Right ventricle myocardium inferior (tissue), 1 donor: ENCODE measurements at places on chromosomes 11 and 22. TPM values are rescaled to one million over a fixed set of nuclear protein-coding genes. Genes with fewer than 3 reads are reported as not detected.

Gene SULT4A1
- 0.14 TPM for total RNA-seq

Gene OR10A2
- total RNA-seq = not detected

Gene HTR3A
- total RNA-seq = not detected

Gene SELENOO
- 15.5 TPM for total RNA-seq

Gene TMPRSS13
- not detected for total RNA-seq

Gene OR5A1
- not detected for total RNA-seq

Gene TRPM5
- not detected for total RNA-seq

Gene CDON
- 18.6 TPM for total RNA-seq

Gene MYOD1
- total RNA-seq = 0.27 TPM

Gene TRIM6
- total RNA-seq = 0.84 TPM

GRCh38 chr11:72216638-72217037 is at the start of gene FOLR2:
TSS of gene FOLR2 (plus strand) at chr11:72216794. CDS start at chr11:72218585, 1,791 bp downstream.
- DNase-seq = peak; percentile 30

DNA sequence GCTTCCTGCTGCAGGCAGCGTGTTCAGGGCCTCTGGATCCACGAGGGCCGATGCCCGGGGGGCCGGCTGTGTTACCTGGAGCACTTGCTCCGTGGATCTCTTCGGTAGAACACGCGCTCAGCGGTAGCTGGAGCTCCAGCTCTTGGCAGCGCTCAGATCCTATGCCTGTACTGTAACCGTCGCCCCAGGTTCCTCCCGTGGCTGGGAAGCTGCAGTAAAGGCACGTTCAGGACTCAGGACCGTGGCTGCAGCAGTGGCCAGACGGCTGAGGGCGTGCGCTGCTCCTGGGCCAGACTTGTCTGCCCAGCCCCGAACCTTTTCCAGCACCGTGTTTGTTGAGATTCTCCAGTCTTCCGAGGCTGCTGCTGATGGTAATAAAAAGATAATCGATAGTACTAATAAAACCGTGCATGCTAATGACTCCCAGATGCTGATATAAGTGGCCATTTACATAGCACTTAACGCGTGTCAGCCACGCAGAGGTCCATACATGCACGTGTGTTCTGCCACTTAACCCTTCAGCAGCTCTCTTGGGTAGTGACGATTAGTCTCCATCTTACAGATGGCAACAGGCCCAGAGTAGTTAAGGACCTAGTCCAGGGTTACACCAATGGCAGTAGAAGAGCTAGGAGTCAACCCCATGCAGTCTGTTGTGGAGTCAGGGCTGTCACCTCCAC is 1.4 kb downstream of the MOV10L1 start:
- no peak for DNase-seq

GRCh38 chr22:27434898-27435297 is 366.7 kb downstream of the MN1 start:
- no peak for DNase-seq

- peak; percentile 62 for DNase-seq
Observed at GRCh38 chr22:49212466-49212865, 615.2 kb downstream of the BRD1 start.

- DNase-seq = no peak
Observed at GRCh38 chr22:38973289-38974169, 8.6 kb upstream of the APOBEC3B start.

- no peak for DNase-seq
Observed at GRCh38 chr22:22520667-22521602, 865 bp upstream of the ZNF280A start.

- no peak for DNase-seq
Observed at GRCh38 chr22:44407987-44408828, 89.8 kb downstream of the RTL6 start.

DNA sequence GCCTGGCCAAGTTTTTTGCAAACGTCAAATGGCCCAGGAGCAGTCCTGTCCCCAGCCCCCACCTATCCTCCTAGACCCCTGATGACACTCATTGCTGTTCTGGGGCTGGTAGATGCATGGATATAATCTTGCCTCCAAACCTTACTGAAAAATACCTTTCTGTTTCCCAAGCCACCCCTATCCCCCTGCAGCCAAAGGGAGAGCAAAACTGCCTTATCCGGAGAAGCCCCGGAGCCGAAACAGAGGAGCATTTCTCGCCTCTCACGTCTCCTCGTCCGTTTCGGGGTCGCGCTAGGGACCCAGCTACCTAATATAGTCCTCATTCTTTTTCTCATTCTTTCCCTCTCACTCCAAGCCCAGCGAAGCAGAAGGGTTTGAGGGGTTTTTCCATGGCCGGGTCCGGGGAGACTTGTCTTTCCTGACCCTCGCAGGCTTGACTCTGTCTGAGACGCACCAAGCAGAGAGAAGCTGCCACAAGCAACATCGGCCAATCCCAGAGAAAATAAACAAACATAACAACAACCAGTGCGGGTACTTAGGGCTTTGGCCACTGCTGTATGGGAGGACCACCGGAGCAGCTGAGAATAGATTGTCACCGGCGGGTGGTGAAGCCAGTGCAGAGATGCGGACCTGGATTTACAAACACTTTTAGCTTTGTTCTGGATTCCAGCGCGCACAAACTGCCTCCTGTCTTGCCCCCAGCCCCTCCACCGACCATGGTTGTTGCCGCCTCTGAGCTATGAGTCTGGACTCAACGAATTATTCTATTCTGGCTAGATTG is 1.6 kb downstream of the BSX start:
- DNase-seq = no peak

- no peak for DNase-seq
Observed at GRCh38 chr11:111528557-111528956, 12.0 kb upstream of the LAYN start.

GRCh38 chr11:111774955-111775710 is 8.9 kb upstream of the PPP2R1B start:
- DNase-seq = no peak

DNA sequence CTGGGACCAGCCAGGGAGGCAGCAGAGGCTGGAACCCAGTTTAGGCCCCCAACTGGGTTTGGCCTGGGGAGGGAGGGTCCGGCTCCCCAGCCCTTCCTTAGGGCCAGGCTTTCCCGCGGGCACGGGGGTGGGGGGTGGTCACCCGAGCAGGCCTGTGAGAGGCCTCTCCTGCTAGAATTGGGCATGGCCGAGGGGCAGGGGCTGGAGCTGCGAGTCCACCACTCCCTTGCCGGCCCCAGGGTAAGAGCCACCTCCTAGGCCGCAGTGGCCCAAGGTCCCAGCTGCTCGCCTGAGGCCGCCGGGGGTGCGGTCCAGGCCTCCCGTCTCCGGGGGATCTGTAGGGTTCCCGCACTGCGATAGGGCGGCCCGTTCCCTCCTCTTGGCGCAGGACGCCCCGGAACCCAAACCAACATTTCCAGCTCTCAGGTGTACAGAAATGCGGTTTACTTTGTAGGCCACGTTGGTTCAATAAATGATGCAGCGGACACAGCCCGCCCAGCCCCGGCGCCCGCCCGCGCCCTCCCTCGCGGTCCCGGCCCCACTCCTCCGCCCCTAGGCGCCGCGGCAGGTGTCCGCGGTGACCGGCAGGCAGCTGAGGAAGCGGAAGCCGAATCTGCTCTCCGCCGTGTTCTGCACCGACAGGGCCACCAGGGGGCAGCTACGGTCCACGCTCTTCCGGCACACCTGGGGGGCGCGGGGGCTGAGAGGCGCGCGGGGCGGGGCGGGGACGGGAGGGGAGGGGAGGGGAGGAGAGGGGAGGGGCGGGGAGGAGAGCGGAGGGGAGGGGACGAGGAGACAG is 5.9 kb downstream of the LMNTD2 start:
- DNase-seq = no peak

GRCh38 chr11:128338811-128339210 is 248.5 kb downstream of the ETS1 start:
- no peak for DNase-seq

GRCh38 chr11:118142081-118142480 is 10.5 kb downstream of the SCN4B start:
- no peak for DNase-seq

GRCh38 chr11:116249561-116249960 is 523.2 kb downstream of the BUD13 start:
- no peak for DNase-seq

DNA sequence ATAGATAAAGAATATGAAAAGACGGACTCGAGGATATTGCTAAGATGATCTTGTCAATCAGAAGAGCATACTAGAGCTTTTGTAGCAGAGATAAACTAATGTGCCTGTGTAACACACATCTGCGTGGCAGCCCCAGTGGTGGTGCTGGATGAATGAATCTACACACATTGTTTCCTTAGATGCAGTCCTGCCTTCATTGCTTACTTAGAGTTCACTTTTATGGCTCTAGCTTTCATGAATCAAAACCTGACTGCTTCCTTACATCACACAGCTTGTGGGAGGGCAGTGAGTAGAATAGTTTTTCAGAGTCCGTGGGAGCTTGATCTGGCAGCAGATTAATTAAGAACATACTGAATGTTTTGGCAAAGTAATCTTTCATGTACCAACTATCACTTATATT is 83.7 kb downstream of the EXT2 start:
- DNase-seq = no peak

- no peak for DNase-seq
Observed at GRCh38 chr11:95241681-95242081, 10.7 kb upstream of the SESN3 start.

DNA sequence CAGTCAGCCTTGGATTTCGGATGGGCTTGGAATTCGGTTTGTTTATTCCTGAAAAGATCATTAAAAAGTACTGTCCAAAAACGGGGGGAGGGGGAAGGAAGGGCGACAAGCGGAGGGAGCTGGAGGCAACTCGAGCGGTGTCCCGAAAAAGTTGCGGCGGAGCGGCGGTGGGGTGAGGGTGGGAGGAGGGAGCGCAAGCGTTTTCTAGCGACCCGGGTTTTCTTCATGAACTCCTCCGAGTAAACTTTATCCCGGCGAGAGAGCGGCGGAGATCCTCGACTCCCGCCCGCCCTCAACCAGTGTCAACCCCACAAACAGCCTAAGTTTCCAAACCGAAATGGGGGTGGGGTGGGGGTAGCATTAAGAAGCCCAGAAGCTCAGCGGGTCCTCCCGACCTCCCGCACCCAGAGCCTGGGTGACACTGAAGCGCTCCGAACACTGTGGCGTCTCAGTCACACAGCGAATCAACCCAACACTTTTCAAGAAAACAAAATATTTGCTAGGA is 133.0 kb upstream of the C11orf58 start:
- DNase-seq = peak; percentile 64

- no peak for DNase-seq
Observed at GRCh38 chr11:128867277-128867676, at the start of gene KCNJ1. TSS of gene KCNJ1 (minus strand) at chr11:128867296. CDS start at chr11:128840243, 27,053 bp downstream.

DNA sequence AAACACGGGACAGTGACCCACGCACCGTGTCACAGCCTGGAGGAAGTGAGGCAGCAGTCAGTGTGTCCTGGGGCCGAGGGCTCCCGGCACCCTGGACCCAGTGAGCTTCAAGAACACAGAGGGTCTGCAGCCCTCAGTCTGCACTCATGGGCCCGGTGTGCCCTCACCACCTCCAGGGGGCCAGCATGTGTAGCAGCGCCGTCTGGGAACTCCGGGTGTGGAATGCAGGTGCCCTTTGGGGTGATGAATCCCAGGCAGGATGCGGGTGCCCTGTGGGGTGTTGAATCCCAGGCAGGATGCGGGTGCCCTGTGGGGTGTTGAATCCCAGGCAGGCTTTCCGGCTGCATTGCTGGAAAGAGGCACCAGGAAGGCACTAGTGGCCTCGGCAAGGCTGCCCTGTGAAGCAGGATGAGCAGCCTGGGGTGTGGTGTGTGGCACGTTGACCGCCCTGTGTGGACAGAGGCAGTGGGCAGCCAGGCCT is 1399.9 kb downstream of the BRD1 start:
- no peak for DNase-seq

- peak; percentile 65 for DNase-seq
Observed at GRCh38 chr11:76225122-76225611, 18.9 kb upstream of the WNT11 start.

- no peak for DNase-seq
Observed at GRCh38 chr22:36986242-36986821, 32.9 kb downstream of the TST start.

GRCh38 chr22:36565686-36566085 is 36.7 kb upstream of the EIF3D start:
- no peak for DNase-seq

- DNase-seq = no peak
Observed at GRCh38 chr11:831961-832528, 707 bp upstream of the CD151 start.

DNA sequence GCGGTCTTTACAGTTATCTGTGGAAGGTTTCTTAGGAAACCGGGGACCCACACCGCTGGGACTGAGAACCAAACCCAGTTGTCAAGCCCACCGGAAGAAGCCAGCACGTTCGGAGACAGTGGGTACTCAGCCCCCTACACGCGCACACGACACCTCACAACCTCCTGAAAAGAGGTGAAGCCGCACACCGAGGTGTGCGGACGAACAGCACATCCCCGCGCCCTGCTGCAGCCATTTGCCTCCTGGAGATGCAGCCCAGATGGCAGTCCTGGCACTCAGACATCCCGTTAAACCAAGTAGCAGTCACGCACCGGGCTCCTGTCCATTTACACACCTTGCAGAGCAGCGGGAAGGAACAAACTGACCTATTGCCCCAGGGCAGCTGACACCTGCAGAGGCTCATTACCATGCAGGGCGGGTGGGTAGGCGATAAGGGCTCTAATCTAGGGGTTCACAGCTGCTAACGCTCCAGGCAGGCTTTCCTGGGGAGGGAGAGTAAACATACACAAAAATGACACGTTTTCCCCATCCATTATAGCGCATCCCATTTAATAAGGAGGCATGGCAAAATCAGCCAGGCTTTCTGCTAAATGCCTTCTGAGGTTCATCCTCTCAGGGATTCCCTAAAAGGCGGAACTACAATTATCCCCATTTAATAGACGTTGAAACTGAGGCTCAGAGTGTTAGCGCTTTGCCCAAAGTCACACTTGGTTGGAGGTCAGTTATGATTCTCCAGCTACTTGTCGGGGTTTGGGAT is 864 bp upstream of the EHBP1L1 start:
- peak; percentile 72 for DNase-seq

- no peak for DNase-seq
Observed at GRCh38 chr11:19762266-19762665, 49.6 kb downstream of the NAV2 start.
